ENCODE measurements at places on chromosomes 2 and 18.

- no peak for DNase-seq
Observed at GRCh38 chr18:37717098-37717497, 151.5 kb upstream of the CELF4 start.

DNA sequence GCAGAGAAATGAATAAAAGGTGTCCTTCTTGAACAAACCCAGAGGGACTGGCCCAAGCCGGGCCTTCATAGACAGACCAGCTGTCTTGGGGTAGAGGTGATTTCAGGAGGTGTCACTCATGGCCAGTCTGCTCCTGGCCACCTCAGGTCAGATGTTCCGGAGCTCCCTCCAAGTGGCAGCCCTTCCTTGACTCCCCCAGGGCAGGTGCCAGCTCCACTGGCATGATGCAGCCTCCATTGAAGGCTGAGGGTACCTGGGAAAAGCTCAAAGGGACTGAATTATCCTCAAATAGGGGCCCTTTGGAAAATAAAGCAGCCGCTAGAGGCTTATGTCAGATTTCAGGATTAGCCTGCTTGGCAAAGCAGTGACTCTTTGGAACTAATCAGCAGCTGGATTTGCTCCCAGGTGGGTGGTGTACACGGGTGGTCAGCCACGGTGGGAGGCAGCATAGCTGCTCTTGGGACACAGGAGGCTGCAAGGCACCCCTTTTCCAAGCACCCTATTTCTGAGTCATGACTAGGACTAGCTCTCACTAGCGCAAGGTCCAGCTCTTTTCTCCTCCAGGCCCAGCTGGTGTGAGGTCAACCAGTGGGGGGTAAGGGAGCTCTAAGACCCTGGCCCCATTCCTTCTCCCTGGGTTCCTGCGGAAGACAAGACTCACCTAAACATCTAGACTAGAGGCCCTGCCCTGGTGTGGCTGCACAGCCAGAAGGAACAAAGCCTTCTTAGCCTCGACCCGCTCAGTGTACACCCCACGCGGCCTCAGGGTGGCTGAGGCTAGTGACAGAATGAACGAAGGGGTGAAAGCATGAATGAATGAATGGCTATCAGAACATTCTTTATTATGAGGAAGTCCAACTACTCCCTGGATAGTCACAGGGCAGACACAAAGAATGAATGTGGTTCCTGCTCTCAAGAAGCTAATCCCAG is 29.3 kb downstream of the HS1BP3 start:
- DNase-seq, result no peak

- no peak for DNase-seq
Observed at GRCh38 chr2:223084873-223085272, 32.9 kb downstream of the KCNE4 start.

GRCh38 chr2:88852753-88853402 is 161.4 kb downstream of the RPIA start:
- no peak for DNase-seq

DNA sequence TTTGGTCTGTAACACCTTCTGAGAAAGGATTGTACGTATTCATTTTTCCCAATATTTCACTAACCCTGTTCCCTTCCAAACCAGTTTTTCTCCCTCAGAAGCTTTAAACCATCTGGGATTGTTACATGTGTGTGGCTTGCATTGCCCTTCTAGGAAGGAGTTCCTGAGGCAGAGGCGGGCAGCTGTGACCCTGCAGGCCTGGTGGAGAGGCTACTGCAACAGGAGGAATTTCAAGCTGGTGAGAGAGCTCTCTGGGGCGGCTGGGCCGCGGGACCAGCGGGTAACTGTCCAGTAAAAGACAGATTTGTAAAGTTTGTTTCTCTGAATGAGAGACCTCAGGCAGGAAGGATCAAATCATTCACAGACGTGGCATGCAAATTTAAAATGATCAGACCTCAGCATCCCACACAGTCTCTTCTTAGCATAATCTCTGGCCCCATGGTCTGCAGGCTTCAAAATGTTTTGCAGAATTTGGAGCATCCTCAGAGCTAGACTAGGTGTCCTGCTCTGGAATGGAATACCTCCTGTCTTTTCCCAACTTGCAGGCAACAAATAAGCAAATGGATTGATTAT is 40.2 kb upstream of the GPR17 start:
- DNase-seq, result no peak

GRCh38 chr18:23585007-23585871 is 1.1 kb downstream of the NPC1 start:
- no peak for DNase-seq

DNA sequence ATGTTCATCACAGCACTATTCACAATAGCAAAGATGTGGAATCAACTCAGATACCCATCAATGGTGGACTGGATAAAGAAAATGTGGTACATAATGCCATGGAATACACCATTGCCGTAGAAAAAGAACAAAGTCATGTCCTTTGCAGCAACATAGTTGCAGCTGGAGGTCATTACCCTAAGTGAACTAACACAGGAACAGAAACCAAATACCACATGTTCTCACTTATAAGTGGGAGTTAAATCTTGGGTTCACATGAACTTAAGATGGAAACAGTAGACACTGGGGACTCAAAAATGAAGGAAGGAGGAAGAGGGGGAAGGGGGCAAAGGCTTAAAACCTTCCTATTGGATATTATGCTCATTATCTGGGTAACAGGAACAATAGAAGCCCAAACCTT is 228.1 kb upstream of the RAB6C start:
- no peak for DNase-seq

Measured in Panc1 (cell line).